Right kidney (tissue), 9 donors: ENCODE measurements at places on chromosomes 2 and 18.

GRCh38 chr2:224776795-224777558 is 60.8 kb upstream of the CCDC195 start:
- no peak for DNase-seq

- DNase-seq = no peak
These were observed 654.9 kb upstream of the CNTNAP5 start for GRCh38 chr2:123370186-123370585.

DNA sequence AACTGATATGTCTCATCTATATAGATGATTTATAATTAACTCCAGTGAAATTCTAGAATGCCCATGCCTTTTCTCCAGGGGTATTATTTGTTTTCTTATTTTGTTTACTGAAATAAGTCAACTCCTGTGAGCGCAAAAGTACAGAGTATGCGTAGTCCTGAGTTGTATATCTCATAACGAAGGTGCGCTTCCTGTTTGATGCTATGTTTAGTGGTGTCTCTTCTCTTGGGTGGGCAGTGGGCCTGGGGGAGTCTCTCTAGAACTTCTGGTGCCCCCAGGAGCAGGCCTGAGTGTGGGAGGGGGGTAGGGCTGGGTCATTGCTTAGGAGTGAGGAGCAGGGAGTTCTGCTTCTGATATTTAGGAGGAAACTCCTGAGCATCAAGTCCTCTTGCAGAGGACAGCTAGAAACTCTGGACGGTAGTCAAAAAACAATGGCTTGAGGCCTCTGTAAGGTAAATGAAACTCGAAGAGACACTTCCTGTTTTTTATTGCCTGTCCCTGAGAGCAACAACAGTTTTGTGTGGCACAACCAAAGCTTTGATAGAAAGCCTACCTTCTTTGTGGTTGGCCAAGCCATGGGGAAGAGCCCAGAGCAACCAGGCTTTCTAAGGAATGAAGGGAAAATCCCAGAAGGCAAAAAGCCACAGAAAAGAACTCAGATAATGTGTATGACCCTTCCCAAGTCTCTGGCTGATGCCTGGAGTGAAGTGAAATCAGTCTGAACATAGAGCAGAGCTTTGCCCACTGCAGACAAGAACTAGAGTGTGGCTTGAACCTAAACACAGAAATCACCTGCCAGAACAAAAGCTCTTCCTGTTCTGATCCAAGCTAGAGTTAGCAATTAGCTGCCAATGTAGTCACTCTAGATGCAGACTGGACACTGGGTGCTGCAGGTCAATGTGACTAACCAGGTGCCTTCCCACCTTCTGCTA is 8.5 kb upstream of the SP140L start:
- DNase-seq = no peak

DNA sequence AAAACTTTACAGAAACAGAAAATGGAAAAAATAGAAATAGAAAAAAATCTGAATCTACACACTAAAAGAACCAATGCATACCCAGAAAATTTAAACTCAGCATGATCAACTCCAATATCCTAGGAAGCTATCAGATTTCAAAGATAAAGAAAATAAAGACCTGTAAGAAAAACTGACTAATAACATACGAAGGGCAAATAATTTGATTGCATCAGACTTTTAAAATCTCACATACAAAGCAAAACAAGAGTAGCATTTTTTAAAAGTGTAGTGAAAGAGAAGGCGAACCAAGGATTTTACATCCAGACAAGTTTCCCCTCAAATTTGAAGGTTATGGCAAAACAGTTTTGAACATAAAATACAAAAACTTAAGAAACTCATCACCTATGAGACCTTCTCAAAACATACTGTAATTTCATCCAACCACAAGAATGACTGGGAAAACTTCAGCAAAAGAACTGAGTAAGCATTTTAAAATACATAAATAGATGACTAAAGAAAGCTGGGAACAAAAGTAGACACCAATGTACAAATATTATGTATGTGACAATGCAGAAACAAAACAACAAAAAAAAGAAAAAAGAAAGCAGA is 54.8 kb downstream of the NBAS start:
- DNase-seq = no peak

- no peak for DNase-seq
These were observed 22.6 kb upstream of the CALCRL start for GRCh38 chr2:187470698-187471097.

DNA sequence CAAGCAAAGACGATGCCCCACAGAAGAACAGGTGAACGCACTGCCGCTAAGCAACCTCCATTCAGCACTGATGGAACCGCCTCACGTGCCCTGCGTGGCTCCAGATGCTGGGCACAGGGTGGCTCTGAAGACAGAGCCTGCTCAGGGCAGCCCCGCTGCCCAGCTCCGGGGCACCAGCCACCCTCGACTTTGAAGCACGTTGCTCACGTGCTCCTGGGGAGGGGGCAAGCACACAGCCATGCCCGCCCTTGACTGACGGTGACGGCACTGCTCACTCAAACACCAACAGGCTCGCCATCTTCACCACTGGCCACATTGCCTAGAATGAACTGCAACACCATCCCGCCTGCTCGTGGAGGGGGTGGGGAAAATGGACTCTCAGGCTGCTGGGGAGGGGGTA is 251.3 kb downstream of the HDAC4 start:
- DNase-seq = no peak

DNA sequence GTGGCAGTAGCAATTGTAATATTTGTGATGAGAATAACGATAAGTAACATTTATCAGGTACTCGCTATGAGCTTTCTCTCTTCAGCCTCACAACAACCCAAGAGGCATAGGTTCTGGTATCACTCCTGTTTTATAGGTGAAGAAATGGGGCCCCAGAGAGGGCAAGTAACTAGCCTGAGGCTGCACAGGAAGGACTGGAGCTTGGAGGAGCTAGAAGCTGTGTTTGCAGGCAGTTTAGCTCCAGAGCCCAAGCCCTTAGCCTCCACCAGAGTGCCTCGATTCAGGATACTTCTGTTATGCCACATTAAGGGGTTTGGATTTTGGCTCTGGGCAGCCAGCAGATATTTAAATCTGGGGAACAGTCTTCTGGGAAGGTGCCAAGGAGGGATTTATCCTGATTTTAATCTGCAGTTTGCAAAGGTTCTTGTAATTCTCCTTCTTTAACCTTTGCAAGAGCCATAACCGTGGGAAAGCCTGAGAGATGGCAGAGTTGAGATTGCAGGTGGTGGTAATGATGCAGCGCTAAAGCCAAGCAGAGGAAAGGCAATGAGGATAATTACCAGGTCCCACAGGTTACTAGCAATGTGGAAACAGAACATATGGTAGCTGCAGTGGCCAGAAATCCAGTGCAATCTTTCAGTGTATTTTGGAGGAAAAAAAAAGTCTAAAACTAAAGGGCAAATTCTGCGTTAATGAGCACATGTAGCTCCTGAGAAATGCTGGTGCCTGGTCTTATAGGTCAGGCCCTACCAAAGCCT is 9.1 kb downstream of the MOCOS start:
- DNase-seq = no peak

- DNase-seq = no peak
These were observed 117.6 kb downstream of the METTL8 start for GRCh38 chr2:171316220-171316619.

GRCh38 chr2:140256080-140256479 is 1475.9 kb upstream of the NXPH2 start:
- DNase-seq = no peak

DNA sequence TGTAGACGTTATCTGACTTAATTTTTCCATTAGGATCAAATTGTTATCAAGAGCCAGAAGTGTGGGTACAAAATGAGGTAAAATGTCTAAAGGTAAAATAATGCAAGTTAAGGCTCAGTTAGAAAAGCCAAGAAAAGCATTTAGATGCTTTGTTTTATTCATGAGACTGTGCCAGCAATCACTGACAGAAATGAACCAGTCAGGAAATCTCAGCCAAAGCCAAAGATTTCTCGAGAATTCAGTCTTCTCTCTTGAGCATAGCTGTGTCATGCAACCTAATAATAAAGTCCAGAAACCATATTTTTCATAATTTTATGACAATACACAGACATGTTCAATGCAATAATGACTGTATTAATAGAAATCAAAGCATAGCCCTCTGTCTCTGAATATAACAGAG is 43.5 kb upstream of the ZNF397 start:
- no peak for DNase-seq

DNA sequence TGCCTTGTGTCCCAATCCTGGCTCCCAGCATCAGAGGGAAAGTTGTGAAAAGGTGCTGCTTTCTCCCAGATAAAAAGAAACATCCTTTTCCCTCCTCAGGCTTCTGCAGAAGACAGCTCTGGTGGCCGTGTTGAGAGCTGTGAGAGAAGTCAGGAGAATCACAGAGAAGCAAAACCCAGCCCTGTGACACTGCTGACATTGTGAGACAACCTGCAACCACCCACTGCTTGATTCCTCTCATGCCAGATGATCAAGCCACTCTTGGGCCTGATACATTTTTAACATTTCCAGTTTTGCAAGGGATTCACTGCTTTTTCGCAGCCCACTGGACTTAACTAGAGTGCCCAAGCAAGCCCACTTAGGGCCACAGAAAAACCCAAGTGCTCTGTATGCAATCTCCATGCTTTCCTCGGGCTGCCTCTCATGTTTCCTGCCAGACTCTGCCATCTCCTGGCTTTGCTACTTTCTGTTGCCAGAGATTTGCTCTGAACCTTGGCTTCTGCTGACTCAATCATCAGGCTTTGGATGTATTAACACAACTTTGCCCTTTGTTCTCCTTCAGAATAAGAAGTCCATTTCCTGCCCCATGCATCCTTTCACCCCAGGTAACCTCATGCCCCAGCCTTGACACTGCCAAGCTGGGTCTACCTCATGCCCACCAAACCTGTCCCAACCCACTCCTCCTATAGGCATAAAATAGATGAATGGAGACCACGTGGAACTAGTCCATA is 24.9 kb upstream of the TTR start:
- no peak for DNase-seq

DNA sequence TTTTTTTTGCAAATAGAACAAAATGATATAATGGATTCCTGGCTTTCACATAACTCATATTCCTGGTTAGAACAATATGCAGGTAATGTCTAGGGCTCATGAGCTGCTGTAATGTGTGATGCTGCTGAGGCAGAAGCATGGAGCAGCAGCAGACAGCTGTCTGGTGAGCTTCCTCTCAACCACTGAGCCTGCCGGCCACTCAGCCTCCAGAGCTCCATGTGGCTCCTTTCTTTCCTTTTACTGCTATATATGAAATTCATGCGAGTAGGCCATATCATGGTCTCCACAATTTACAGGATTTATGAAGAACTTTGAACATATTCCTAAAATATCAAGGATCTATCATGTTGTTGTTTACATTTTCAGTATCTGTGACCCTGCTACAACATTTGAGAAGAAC is 120.9 kb downstream of the MEP1B start:
- no peak for DNase-seq

DNA sequence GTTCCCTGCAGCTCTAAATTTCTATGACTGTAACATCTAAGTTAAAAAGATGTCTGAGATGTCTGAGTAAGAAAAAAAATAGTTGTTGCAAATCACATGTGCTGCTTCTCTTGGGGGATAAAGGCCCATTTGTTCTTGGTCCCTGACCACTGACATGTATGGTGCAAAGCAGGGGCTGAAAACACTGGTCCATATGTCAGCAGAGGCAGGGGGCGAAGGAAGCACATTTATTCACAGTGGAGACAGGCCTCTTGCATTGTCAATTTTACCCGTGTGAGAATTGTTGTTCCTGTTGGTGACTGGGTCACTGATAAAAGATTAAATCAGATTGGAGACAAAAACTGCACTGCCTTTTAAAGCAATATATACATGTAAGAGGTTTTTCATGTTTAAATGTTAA is 38.8 kb downstream of the PRKCE start:
- no peak for DNase-seq

DNA sequence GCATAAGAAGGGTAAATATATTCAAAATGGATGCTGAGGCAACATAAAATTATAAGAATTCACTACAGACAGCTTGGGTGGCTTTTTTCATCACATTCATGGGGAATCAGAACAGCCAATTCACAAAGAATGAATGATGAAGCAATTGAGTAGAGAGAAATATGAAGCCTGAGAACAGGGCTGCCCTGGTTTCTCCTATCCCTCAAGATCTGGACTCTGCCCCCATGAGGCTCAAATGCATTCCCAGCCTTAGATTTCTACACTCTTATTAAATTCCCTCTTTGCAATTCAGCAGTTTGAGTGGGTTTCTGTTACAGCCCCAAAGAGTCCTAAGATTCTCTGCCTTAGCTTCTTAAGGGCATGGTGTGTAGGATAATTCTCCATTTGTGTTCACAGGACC is 172.5 kb downstream of the MAIP1 start:
- DNase-seq = no peak
